ENCODE measurements at places on chromosomes 4 and X.

- DNase-seq = peak; percentile 26
Observed at GRCh38 chrX:8743126-8743732, 11.3 kb upstream of the ANOS1 start.

- no peak for DNase-seq
Observed at GRCh38 chr4:7630568-7631287, 196.0 kb upstream of the PSAPL1 start.

GRCh38 chr4:6359536-6360308, 90.1 kb downstream of the WFS1 start:
- no peak for DNase-seq

GRCh38 chr4:2797545-2798305, 4.8 kb downstream of the SH3BP2 start:
- DNase-seq = no peak

- DNase-seq = no peak
Observed at GRCh38 chr4:77605210-77605902, at the start of gene CXCL13. TSS of gene CXCL13 (plus strand) at chr4:77605820. CDS start at chr4:77605866, 46 bp downstream.

Measured in stimulated activated CD8-positive, alpha-beta memory T cell treated with anti-CD3 and anti-CD28 coated beads, Interleukin-4, amount 100 ng/mL, for 4 hours (primary cell).